Stimulated activated CD4-positive, alpha-beta T cell treated with anti-CD3 and anti-CD28 coated beads, Interleukin-12 subunit alpha, Interleukin-12 subunit beta, amount 100 ng/mL, for 4 hours (primary cell): ENCODE measurements at places on chromosomes 7 and 10.
A peak's percentile ranks its signal among the peaks of the same experiment; 100 is the strongest.

GRCh38 chr10:25820874-25821273 is 113.2 kb upstream of the MYO3A start:
- DNase-seq: no peak

DNA sequence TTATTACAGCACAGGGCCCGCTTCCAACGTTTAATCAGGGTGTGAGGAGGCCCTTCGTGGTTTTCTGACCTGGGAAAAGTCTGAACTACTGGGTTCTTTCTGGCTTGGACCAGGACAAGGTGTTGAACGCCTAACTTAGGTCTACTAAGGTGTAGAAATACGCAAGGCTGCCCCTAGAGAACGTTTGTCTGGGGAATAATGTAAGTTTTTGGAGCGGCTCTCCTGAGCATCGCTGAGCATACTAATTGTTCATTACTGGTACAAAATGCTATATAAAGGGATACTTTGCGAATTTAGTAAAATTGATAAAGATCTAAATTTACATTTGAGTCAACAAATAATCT is 32.4 kb upstream of the TOMM7 start:
- DNase-seq: no peak

- DNase-seq: no peak
Observed at GRCh38 chr10:2891770-2892124, 175.6 kb upstream of the PFKP start.

GRCh38 chr7:102073931-102074880 is 212.5 kb upstream of the SH2B2 start:
- no peak for DNase-seq

DNA sequence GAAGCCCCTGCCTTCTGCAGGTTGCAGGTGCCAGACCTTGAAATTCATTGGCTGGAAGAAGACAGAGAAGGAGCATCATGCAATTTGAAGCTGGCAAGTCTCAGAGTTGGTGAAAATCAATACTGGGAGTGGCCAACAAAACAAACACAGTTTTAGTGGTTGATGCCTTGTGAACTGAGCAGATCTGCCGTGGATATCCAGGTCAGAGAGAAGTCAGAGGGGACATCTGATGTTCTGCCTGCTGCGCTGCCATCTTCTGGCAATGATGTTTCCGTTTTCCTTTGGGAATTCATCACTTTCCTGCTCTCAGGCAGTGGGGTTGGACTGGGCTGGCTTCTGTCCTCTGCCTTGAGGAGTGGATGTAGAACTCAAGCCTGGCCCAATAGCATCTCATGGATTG is 132.0 kb downstream of the RPS24 start:
- no peak for DNase-seq

DNA sequence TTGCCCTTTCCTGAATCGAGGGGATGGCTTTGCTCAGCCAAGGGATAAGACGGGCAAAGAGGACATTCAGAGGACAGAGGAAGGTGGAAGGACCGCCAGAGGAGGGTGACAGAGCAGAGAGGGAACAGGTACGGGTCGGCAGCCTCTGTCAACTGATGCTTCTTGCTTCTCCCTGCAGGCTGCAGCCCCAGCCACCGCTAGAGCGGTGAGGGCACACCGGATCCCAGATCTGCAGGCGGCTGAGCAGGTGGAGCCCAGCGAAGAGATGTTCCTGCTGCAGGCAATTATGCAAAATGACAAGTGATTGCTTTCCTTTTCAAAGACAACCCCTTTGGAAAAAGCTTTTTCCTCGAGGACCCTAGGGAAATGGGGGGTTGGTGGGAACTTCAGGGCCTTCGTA is 181.9 kb upstream of the ANKRD30A start:
- DNase-seq: no peak

DNA sequence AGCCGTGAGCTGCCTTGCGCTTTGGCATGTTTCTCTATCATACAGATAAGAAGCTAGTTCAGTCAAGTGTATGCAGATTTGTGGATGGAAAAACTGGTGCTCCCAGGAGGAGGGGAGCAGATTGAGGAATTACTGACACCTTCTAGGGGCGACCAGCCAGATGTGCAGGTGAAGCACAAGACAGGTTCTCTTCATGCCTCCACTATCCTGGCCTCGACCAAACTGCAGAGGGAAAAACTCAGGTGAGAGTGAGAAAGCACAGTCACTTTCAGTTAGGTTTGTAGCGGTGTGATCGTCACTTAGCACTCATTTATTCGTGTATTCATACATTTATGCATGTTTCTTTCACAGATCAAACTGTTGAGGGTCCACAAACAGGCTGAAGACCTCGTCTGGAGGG is 600 bp upstream of the DBNL start:
- DNase-seq: no peak

DNA sequence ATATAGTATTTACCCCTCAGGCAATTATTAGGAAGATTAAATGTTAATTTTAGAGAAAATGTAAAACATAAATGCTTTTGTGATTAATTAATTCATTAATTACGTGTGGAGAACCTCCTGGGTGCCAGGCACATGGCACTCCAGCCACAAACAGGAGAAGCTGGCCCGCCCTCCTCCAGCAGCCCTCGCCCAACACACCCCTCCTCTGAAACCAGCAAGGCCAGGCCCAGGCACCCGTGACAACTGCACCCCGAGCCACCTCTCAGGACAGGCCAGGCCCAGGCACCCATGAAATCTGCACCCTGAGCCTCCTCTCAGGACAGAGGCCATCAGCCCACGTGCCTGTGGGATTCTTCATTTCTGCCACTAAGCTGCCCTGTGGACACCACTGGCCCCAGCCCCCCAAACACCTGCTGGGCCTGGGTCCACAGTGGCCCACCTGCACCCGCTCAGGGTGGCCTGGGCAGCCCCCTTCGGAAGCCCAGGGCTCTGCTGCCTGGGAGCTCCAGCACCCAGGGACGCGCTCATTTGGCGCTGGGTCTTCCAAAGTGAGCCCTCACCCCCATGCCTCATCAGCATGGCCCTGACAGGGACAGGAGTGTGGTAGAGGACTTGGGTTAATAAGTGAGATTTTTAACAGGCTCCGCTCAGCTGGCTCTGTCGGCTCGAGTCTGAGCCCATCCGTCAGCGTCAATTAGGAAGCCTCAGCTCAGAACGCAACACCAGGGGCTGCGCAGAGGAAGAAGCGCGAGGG is 482.1 kb downstream of the DNAJB6 start:
- no peak for DNase-seq

DNA sequence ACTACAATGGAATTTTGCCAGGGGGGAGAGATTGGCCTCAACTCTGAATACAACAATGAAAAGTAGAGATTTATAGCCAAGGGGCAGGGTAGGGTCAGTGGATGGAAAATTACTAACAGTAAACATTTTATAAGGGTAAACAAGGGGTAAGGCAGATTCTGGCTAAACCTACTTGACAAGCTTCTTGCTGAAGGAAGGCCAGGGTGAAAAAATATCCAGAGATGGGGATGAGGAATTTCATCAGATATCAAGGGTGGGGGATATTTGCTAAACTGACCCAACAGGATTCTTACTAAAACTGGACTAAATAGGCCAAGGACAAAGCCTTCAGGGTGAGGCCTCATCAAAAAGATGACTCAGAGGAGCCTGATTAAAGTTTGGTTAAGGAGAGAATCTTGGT is 156.3 kb downstream of the RTKN2 start:
- no peak for DNase-seq

DNA sequence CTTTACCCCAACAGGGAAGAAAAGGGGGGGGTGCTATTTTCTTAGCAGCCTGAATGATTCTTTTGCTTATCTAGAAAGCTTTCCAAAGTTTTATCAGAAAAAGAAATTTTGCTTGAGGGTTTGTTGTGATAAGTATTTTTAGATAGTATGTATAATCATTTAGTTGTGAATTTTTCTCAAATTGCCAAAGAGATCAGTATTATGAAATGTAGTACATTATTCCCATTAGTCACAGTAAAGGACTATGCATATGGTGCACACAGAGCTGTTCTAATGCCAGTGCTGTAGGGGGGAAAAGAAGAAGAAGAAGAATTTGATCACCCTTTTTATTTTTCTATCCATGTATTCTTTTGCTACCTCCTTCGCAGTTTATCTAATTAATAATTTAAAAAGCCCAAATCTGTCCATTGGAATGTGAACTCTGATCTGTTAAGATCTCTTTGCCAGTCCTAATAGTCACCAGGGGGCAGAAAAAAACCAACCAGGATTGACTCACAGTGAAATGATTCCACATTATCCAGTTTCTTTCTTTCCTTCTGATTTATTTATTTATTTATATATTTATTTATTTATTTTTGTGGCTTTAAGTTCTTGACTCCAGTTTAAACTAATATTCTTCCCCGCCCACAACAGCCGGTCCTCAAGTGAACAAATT is 4.7 kb downstream of the RBM20 start:
- no peak for DNase-seq

- no peak for DNase-seq
Observed at GRCh38 chr7:18995270-18995671, 122.2 kb downstream of the TWIST1 start.

DNA sequence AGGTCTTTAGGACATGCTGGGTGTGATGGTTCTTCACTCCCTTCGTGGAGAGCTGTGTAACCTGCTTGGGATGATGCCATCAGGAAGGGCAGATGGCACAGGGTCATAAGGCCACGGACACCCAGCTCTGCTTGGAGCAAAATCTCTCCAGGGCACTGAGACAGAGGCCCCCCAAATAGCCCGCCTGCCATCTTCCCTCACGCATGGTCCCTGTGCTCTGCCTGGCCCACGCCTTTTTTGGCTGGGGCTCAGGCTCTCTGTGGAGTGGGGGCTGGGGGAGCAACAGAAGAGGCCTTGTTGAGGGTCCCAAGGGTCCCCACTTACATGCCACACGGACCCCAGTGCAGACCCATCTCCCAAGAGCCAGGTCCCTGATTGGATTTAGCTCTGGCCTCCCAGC is 93.3 kb upstream of the RET start:
- no peak for DNase-seq

- DNase-seq: peak; percentile 70
Observed at GRCh38 chr10:80535671-80536360, 1.9 kb upstream of the SH2D4B start.

GRCh38 chr7:21605008-21605585 is 62.3 kb downstream of the DNAH11 start:
- no peak for DNase-seq

DNA sequence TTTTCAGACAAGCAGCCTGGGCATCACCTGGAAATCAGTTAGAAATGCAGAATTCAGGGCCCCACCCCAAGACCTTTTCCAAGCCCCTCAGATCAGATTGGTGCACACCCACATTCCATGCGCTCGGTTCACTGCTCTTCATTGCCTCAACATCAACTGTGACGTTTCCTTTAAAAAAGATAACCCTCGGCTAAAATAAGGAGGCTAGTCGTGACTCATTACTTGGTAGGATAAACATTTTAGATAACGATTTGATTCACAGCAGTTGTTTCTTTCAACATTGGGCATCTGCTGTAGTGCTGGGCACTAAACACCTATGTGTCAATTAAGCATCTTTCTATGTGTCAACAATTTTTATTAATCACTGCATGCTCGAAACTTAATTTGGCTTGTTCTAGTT is 191.1 kb upstream of the LRGUK start:
- no peak for DNase-seq

GRCh38 chr7:134472572-134473244 is 13.8 kb upstream of the AKR1B1 start:
- no peak for DNase-seq

DNA sequence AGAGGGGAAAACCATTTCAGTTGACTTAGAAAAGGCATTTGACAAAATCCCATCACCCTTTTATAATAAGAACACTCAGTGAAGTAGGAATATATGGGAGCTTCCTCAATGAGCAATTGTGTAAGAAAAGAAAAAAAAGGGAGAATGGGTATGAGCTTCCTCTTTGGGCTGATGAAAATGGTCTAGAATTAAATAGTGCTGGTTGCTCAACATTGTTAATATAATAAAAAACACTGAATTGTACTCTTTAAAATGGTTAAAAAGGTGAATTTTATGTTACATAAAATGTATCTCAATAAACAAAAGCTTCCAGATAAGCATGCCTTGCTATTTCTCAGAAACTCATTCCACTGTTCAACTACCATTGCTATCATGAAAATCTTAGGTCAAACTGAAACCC is 40.6 kb downstream of the LRRC17 start:
- DNase-seq: no peak

GRCh38 chr7:1977059-1977875 is 255.5 kb downstream of the MAD1L1 start:
- no peak for DNase-seq

GRCh38 chr7:30285536-30286284 is 1.3 kb downstream of the ZNRF2 start:
- DNase-seq: peak; percentile 26

DNA sequence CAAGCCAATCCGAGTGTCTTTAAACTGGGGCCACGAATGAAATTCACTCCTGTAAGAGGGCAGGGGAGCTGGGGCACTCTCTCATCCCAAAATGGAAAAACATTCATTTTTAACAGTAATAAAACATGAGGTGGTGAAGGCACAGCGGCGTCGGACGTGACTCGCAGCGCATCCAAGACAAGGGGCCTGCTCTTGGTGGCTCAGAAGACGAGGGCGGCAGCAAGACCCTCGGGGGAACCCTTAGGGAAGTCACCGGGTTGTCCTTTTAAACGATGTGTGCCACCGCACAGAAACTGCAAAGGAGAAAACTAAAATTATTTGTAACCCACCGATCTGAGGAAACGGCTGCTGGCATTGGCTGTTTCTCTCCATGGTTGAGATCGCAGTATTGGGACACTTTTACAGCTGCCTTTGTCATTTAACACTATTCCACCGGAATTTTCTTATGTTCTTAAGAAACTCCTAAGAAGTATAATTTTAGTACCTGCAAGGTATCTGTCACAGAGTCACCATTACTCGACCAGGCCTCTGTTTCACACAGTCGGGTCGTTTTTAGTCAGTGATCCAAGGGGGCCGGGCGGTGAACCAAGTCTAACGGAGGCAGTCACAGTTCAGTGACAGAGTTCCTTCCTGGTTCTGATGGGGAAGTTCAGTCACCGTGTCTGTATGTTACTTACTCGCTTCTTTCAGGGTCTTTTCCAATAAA is 159.3 kb downstream of the PTPRN2 start:
- DNase-seq: no peak

- no peak for DNase-seq
Observed at GRCh38 chr7:117572856-117573620, 93.2 kb downstream of the CFTR start.

DNA sequence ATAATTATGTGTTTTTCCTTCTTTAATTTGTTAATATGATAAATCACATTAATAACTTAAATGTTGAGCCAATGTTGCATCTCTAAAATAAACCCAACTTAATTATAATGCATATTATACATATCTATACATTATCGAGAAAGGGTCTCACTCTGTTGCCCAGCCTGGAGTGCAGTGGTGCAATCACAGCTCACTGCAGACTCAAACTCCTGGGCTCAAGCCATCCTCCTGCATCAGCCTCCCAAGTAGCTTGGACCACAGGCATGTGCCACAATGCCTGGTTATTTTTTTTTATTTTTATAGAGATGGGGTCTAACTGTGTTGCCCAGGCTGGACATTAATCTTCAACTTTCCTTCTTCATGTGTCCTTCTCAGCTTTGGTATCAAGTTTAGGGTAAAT is 98.9 kb downstream of the INHBA start:
- no peak for DNase-seq

- no peak for DNase-seq
Observed at GRCh38 chr10:852386-852785, 79.1 kb downstream of the LARP4B start.
